ENCODE measurements at places on chromosomes 2 and 18. TPM values are rescaled to one million over a fixed set of nuclear protein-coding genes. Genes with fewer than 3 reads are reported as not detected.

PROC gene
- not detected for total RNA-seq

GRCh38 chr2:167582619-167583018 is 664.8 kb downstream of the STK39 start:
- no peak for DNase-seq

GRCh38 chr18:30175621-30176225 is 866.8 kb downstream of the DSC3 start:
- DNase-seq = no peak

GRCh38 chr2:223222397-223222796 is 170.4 kb downstream of the KCNE4 start:
- DNase-seq = no peak

DNA sequence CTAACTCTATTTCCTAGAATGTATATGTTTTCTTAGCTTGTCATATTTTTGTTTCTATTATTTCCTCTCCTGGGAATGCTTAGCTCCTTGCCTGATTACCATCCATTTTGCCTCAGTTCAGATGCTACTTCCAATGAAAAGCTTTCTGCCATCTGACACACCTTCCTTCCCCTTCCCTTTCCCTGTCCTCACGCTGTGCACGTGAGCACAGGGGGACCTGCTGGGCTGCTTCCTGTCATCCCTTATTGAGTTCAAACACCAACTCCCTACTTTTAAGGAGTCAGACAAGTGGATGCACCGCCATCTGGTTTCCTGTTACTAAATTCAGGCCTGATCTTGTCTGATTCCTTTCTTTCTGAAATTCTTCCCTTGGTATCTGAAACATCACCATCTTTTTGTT is 2.4 kb upstream of the INO80C start:
- no peak for DNase-seq

ADCYAP1 gene
- total RNA-seq = 0.64 TPM

Measured in transverse colon (tissue), 4 donors.